ENCODE measurements at places on chromosomes 13 and 19.

DNA sequence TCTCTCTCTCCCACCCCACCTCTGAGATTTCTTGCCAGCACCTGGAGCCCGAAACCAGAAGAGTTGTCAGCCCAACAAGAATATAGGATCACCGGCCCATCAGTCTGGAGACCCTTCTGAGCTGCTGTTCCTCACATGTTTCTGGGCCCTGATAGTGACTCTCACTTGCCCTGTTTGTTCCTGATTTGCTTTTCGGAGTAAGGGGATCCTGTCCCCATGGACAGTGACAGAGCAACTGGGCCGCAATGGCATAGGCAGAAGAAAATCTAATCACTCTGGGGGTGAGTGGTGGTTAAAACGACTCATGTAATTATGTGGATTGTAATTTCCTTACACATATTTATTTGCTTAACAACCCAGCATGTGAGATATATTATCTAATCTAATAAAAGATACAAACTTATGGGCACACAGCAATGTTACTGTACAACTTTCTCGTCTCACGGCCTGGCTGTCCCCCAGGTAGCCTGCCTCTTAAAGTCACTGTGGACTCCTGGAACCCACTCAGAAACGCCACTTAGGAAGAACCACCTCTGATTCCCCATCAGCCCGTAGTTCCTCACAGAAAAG lies 663 bp upstream of the SMAD9 start:
- DNase-seq: no peak

- DNase-seq: no peak
Observed at GRCh38 chr13:44155422-44156293, 218.0 kb upstream of the SERP2 start.

DNA sequence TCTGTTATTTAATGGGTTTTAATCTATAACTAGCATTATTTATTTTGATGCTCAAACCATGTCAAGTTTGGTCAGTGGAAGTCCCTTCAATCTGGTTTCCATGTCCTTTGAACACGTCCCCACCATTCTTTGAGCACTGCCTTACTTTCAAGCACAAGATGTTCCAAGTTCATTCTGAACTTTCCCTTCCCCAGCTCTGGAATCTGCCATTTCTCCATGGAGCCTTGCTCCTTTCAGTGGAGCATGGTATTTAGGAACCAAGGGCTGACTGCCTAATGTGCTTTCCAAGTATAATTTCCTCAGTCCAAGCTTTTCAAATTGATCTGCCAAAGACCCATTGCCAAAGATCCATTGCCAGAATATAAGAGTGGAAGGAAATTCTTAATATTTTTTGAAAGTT lies 1.1 kb upstream of the ZNF546 start:
- no peak for DNase-seq

DNA sequence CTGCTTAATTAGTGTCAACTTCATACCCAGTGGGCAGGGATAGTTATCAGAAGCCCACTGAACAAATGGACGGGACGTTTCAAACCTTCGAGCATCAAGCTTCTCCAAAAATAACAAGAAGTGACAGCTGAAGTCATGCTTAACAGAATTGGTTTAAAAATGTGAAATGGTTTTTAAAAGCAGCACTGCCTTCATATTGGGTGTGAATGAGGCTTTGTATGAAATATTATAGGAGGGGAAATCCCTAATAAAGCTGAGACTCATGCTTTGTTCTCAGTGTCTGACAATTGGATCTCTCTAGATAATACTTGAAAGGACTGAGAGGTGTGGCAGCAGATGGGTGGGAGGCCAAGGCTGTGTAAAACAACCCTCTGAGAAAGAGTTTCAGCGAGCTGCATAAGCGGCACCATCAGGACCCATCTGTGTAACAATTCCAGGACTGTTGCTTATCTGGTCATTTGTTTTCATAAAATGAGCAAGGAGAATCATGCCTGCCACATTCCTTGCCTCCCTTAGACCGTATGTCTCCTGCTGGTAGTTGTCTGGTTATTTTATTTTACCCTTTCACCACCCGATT lies 667.7 kb downstream of the DIAPH3 start:
- no peak for DNase-seq

GRCh38 chr13:23889615-23890607 lies 711 bp upstream of the MIPEP start:
- DNase-seq: no peak

GRCh38 chr13:44814836-44815235 lies 174.4 kb downstream of the NUFIP1 start:
- no peak for DNase-seq

DNA sequence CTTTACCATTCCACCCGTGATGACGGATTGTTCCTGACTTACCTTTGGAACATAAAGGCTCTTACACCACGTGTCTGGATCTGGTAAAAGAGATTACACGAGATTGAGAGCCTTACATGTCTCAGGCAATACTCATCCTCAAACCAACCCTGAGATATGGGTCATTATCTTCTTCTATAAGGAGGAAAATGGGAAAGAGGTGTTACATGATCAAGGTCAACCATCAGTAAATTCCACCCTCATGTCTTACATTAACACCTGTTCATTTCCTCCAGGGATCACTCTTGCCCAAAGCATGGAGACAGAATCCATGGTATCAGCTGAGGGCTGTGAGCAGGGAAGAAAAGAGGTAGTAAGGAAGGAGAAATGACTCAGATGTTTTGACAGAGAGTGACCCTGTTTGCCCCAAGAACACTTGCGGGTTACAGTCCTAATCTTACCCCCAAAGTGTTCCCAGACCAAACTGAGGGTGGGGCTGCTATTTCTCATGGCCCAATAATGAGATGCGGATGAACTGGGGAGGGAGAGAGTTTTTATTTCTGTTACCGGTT lies 19.6 kb downstream of the LILRB4 start:
- no peak for DNase-seq

GRCh38 chr19:5504114-5504513 lies 48.9 kb downstream of the ZNRF4 start:
- DNase-seq: no peak

- no peak for DNase-seq
Observed at GRCh38 chr13:36905944-36906343, 14.1 kb downstream of the SMAD9 start.

- DNase-seq: no peak
Observed at GRCh38 chr13:112012016-112012704, 54.8 kb upstream of the SOX1 start.

DNA sequence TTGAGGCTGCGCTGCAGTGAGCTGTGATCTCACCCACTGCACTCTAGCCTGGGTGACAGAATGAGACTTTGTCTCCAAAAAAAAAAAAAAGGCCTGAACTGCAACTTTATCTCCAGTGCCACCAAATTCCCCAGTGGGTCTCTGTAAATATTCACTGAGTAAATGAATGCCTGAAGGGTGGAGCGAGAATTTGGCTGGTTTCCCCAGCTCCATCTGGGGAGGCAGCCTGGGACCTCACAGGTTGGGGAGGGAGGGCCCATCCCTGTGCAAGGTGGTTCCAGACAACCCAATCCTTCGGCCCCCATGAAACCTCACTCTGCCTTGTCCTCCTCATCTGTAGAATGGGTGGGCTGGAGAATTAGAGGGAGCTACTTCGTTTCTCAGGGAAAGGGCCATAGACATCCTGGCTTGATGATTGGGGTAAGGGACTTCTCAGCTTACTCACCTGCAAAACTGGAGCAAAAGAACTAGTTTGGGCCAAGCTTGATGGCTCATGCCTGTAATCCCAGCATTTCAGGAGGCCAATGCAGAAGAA lies 4.2 kb upstream of the PKN1 start:
- no peak for DNase-seq

- no peak for DNase-seq
Observed at GRCh38 chr19:6198896-6199239, 63.4 kb downstream of the ACSBG2 start.

GRCh38 chr19:51821456-51821855 lies 26.5 kb downstream of the FPR3 start:
- no peak for DNase-seq

- no peak for DNase-seq
Observed at GRCh38 chr19:41367848-41368301, 3.9 kb upstream of the B9D2 start.

- no peak for DNase-seq
Observed at GRCh38 chr19:40530091-40530901, 46.4 kb upstream of the SHKBP1 start.

DNA sequence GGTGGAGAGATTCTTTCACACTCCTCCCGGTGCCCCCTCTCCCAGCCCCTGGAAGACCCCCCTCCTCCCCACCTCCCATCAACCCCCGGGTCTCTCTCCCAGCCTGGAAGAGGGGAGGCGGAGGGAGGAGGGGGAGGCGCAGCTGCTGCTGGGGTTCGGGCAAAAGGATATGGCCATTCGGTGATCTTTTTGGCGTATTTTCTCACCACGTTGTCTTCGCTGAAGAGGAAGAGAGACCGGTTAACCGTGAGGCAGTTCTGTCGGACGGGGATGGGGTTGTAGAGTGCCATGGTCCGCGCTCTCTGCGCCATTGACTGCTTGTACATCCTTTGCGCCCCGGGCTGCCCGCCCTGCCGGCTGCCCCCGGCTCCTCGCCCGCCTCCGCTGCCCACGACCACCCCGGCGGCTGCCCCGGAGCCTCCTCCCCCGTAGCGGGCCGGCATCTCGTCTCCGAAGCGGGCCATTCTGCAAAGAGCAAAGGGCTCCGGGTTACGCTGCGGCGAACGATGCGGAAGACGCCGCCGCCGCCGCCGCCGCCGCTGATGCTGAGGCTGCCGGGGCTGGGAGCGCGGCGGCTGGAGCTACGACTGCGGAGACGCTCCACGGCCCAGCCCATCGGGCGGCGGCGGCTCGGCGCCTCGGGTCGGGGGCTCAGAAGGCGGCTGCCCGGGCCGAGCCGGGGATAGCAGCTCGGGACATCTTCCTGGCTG lies 363 bp downstream of the CACNA1A start:
- DNase-seq: no peak

DNA sequence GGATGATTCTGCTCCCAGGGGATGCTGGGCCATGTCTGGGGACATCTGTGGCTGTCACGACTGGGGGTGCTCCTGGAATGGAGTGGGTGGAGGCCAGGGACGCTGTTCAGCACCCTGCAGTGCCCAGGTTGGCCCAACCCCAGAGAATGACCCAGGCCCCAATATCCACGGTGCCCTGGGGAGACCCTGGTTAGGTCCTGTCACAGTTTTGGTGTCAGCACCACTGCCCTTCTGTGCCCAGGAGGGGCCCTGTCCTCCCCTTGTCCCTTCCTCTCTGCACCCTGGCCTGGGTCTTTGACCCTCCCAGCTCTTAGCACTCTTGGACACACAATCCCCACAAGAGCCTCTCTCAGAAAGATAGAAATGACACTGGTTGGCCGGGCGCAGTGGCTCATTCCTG lies 85.3 kb downstream of the GADD45B start:
- DNase-seq: no peak

DNA sequence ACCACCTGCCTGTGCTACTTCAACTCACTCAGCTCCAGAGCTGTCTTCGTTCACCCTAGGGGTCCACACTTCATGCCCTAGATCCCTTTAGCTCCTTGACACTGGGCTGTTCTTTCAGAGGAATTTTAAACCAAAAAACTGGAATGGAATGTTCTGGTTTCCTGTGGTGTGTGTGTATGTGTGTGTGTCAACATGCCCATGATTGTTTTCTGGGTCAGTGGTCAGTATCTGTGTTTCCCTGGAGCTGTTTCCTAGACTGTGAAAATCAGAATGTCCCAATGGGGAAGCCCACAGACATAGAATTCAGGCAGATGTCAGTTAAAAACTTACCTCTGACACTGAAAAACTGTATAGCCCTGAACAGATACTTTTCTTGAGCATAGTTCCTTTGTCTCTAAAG lies 1.3 kb downstream of the PMIS2 start:
- DNase-seq: no peak

DNA sequence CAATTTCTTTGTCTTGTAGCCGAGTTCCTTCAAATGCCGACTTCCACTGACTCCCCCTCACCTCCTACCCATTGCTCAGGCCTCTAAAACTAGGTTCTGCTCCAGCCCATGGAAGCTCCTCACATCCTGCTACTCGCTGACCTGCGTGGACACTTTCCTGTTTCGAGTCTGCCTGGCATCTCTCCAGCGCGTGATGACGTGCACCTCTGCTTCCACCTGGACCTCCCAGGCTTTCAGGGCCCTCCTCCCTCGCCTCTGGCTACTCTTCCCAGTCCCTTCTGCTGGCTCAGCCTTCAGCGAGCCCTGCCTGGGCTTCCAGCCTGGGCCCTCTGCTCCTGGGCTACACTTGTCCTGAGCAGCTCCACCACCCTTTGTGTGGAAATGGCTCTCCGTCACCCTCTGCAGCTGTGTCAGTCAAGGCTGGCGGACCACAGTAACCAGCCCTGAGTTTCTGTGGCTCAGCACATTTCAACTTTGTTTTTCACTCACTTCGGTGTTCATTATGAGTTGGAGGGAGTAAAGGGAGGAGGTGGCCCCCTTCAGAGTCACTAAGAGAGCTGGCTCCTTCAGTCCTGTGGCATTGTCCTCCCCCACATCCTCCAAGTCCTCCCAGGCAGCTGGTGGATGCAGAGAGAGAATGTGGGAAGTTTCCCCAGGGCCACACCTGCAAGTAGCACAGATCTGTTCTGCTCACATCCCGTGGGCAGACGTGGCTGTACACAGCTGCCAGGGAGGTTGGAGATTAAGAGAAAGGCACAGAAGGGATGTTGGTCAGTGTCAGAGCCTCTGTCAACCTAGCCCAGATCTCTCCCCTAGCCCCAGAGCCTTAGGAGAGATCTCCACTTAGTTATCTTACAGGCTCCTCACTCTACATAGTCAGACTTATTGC lies 49.4 kb downstream of the SERP2 start:
- DNase-seq: no peak

GRCh38 chr13:30615866-30616541 lies 1.7 kb upstream of the USPL1 start:
- no peak for DNase-seq

- peak; percentile 49 for DNase-seq
Observed at GRCh38 chr19:3324405-3324856, 42.0 kb upstream of the NFIC start.

GRCh38 chr19:52270266-52270885 lies 989 bp downstream of the ZNF766 start:
- no peak for DNase-seq

DNA sequence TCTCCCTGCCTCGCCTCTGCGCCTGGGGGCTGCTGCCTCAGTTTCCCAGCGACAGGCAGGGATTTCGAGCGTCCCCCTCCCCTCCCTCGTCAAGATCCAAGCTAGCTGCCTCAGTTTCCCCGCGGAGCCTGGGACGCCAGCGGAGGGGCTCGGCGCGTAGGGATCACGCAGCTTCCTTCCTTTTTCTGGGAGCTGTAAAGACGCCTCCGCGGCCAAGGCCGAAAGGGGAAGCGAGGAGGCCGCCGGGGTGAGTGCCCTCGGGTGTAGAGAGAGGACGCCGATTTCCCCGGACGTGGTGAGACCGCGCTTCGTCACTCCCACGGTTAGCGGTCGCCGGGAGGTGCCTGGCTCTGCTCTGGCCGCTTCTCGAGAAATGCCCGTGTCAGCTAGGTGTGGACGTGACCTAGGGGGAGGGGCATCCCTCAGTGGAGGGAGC lies 722 bp upstream of the ICAM1 start:
- peak; percentile 88 for DNase-seq

Data from CD4-positive, alpha-beta T cell treated with Interferon gamma for 1 hour (primary cell).